NCI-H1417 (cell line): ENCODE measurements at places on chromosomes 3 and 15.

DNA sequence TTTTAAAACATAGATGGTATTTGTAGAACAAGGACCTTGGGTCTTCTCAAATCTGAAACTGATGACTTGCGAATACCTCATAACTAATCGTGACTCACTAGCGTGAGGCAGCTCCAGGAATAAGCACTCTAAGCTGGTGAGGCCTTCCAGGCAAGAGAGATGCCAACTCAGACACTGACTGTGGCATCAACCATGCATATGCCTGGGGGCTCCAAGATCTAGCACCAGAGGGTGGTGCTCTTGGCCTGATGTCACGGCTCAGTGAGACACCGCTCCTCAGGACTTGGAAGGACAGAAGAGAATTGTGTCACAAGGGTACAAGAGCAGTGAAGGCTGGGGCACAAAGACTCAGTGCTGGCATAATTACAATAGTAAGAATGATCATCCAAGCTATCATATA is 125.0 kb upstream of the TRIM42 start:
- no peak for DNase-seq

DNA sequence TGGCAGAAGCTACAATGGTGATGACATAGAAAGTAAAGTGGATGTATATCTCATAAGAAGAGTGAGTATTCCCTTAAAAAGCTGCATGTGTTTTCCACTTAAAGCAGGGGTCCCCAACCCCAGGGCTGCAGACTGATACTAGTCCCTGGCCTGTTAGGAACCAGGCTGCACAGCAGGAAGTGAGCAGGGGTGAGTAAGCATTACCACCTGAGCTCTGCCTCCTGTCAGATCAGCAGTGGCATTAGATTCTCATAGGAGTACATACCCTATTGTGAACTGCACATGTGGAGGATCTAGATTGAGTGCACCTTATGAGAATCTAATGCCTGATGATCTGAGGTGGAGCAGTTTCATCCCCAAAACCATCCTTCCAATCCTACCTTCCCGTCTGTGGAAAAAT is 126.1 kb upstream of the CMC1 start:
- no peak for DNase-seq

DNA sequence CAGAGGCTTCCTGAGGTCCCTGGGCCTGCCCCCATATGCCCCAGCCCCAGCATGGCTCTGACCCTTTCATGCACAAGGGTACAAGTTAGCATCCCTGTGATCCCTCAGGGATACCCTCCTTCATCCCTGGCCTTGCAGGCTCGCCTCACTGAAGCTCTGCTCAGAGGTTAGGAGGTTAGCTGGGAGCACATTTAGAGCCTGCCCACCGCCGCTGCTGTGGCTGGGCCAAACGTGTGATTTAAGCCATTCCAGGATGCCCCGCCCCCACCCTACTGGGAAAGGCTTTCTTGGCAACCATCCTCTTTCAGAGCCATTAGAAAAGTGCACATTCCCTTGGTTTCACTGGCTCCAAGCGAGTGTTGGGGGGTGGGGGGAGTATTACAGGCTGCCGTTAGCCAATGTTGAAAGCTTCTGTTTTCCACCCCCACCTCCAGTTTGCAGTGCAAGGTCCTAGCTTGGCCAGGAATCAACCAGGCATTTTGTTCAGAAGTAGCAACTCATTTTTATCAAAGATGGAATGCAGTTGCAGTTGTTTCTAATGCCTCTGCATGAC is 6.3 kb upstream of the HES1 start:
- DNase-seq = no peak

DNA sequence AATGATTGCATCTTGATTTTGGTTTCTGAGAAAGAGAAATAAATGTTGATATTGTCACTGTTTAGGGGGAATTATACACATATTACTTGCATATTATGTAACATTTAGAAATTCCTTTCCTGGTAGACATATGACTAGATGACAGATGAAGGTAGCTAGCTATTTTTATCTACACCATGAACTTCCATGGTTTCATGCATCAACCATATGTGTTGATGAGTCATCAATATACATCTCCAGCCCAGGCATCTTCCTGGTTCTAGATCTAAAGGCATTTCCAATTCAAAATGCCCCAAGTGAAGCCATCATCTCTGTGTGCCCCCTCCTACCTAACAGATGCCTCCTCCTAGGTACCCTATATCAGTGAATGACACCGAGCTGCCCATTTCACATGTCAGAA is 9.5 kb upstream of the ADAMTSL3 start:
- no peak for DNase-seq

DNA sequence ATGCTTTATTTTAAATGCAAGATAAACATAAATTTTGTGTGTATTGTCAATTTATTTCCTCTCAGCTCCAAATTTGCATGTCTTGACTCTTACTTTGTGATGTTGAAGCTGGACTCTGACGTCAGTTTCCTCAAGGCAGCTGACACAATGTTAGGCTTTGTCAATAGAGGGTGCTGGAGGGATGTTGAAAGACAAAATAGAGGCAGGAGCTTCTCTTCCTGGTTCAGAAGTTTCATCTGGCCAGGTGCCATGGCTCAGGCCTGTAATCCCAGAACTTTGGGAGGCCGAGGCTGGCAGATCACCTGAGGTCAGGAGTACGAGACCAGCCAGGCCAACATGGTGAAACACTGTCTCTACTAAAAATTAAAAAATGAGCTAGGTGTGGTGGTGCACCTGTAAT is 408.6 kb downstream of the GBE1 start:
- DNase-seq = peak; percentile 32

DNA sequence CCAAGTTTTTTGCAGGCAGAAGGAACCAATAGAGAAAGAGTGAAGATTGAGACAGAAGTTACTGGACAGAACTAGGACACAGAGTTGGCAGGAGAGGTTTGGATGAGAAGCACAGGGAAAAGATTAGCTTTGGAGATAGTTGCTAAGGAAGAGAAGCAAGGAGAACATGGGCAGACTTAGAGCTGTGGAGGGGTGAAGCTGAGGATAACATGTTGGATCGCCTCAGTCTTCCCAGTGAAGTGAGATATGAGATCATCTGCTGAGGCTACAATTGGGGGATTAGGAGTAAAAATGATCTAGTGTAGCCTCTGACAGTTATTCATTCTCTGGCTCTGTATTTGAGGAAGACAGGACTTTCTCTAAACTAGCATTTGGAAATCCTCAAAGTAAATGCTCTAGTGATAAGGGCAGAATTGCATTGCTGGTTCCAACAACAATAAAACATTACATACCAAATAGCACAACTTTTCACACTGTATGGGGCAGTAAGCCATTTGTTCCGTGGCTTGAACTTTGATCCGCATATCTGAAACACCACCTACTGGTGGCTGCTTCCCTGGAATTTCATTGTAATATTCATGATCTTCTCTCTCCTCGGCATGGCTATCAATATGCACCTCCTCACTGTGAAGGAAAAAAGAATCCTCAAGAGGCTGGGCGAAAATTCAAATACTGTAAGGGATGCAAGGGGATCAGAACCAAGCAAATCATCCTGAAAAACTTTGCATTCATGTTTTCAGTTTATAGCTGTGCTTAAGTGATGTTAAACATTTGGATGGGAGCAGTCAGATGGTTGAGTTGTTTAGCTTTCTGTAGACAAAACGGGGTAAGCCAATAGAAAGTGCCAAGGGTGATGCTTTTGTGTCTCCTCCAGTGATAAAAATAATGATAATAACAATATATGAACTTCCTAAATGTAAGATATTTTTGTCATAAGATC is 22.2 kb upstream of the EID1 start:
- peak; percentile 32 for DNase-seq

- DNase-seq = no peak
Observed at GRCh38 chr3:172140499-172141391, 101.4 kb downstream of the FNDC3B start.
